CD4-positive, alpha-beta T cell treated with Interleukin-6 at 100 ng/mL for 8 hours (primary cell): ENCODE measurements at places on chromosomes 3 and 15.

- DNase-seq = no peak
These were observed 384.0 kb upstream of the TGFBR2 start for GRCh38 chr3:30222441-30222840.

DNA sequence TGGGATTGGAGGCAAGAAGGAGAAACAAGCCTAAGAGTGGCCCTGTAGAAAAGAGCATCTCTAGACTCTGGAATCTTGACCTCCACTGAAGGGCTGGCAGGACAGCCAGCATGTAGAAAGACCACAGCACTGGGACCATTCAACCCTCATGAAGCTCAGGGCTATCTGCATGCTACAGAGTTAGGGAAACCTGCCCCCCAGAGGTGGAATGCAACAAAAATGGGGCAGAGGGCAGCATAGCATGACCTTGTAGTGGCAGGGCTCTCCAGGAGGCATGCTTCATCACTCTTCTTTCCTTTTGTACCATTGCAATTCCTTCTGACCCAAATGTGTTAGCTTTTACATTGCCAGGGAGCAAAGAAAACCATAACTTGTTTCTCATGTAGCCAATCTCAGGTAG lies 445.4 kb downstream of the EPHB1 start:
- no peak for DNase-seq

DNA sequence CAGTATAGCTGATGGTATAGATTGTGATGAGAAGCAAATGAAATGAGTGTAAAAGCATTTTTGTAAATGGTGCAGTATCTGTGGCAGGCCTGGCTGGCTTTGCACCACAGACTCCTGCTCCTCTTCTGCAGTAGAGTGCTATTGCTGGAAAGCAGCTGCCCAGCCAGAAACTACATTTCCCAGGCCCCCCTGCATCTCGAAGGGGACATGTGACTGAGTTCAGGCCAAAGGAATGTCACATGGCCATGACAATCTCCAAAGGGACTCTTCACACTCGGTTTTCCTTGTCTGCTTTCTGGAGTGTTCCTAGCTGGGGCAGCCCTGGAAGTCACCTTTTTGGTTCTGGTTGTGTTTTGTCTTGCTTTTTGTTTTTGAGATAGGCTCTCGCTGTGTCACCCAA lies 277.1 kb downstream of the SUCLG2 start:
- DNase-seq = no peak

GRCh38 chr3:66182246-66182645 lies 38.6 kb upstream of the SLC25A26 start:
- no peak for DNase-seq

DNA sequence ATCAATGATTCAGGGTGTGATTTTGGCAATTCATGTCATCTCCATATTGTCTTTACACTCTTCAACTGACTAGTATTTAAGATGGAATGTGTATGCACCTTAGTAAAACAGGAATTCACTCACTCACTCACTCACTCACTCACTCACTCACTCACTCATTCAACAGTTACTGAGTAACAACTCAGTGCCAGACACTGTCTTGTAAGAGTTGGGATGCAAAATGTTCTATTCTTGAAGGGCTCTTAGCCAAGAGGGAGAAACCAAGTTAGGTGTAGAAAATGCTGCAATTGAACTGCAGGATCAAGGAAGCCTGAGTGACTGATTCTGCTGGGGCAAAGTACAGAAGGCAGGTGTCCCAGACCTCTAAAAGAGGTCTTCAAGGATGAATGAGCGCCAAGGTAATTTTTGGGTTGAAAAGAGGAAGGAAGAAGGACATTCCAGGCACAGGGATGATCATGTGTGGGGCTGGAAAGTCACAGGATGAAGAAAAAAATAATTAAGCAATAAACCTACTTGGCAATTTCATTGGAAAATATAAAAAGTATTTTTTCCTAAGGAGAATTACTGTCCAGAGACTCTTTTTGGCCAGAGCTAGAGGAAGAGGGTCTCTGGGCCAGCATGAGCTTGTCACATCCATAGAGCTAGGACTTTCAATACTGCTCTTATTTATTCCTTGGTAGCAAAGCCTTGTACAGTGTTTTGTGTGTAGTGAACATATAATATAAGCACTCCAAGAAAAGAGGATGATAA lies 58.9 kb upstream of the ETV5 start:
- DNase-seq = no peak

- no peak for DNase-seq
These were observed 26.4 kb downstream of the RSL24D1 start for GRCh38 chr15:55170361-55170760.

DNA sequence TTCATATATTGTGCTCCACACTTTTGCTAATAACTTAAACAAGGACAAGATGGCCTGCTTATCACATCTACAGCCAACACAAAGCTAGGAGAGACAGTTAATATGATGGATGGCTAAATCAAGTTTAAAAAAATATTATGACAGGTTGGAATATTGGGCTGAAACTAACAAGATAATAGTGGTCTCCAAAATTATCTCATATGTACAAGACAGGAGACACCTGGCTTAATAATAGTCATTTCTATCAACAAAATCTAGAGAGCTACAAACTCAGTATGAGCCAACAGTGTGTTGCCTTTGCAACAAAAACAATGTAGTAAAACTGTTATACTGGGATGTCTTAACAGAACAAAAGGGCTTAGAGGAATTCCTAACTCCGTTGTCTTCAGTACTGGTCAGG lies 317.1 kb upstream of the COL8A1 start:
- no peak for DNase-seq

DNA sequence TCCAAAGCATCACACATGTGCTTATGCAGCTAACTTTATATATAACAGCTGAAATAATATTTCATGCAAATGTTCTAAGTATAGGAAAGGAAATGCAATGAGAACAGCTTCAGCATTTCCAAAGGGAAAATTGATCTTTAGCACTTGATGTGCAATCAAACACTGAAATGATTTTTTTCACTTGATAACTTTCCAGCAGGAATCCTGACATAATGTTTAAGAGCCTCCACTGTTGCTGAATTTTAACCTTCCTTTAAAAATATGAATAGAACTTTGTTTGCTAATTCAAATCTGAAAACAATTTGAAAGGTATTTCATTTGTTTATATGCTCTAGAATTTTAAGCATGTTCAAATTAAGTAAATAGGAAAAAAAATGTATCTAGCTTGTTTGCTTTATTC lies 96.9 kb upstream of the STRIT1 start:
- no peak for DNase-seq

- no peak for DNase-seq
These were observed 8.6 kb upstream of the CACNA1D start for GRCh38 chr3:53485675-53486403.

GRCh38 chr3:155320934-155321333 lies 27.5 kb upstream of the STRIT1 start:
- DNase-seq = no peak

DNA sequence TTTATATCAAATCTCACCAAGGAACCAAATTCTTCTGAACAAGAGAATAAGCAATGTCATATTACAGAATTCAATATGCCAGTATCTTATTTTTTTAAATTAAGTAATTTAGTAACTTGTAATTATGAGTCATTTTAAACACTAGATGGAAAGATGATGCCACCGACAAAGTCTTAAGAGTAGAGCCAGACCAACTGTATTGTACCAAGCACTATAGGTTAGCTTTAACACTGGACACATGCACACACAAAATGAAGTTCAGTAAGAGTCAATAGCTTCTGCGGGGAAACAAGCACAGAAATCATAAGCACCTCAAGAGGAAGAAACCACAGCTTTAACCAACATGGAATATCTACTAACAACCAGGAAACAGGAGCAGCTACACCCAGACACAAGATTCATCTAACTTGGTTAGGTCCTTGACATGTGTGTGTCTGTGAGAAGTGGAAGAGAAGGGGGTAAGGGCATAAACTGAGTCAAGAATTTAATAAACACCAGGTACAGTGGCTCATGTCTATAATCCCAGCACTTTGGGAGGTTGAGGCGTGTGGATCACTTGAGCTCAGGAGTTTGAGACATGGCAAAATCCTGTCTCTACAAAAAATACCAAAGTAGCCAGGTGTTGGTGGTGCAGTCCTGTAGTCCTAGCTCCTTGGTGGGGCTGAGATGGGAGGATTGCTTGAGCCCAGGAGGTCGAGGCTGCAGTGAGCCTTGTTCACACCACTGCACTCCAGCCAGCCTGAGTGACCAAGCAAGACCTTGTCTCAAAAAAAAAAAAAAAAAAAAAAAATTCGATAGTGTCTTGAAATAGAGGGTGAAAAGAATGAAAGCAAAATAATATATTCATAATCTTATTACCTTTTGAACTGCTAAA lies 28.9 kb downstream of the DENND4A start:
- DNase-seq = no peak

DNA sequence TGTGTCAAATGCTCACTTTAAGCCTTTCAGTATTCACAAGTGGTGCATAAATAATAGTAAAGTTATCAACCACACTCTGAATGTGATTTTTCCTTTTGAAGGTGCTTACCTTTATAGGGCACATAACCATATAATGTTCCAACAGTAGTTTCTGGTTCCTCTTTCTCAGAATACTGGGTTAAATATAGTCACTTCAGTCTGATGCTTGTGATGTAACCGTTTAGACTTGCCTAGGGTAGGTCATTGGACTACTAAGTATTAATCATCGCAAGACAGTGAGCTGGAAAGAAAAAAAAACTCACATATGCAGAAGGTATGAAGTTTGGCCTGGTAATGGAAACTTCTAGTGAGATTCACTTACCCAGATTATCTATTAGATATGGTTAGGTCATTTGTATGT lies 1.9 kb downstream of the KBTBD8 start:
- no peak for DNase-seq

DNA sequence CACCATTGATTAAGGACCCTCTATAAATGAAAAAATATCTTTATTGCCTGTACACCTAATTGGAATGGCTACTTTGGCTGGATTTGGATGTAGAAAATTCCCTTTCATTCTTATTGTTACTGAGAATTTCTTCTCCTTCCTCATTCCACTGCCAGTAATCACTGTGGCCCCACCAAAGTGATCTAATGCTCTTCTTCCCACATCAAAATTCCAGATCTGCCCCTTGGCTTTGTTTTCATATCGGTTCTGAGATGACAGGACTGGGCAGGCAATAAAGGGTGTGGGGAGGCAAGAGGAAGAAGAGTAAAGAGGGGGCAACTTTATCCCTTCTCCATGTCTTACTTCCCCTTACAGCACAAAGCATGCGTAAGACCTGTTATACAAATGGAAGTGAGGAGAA lies 2.1 kb downstream of the ANKUB1 start:
- DNase-seq = no peak

- DNase-seq = no peak
These were observed 2.5 kb upstream of the TRPM1 start for GRCh38 chr15:31104003-31104402.

DNA sequence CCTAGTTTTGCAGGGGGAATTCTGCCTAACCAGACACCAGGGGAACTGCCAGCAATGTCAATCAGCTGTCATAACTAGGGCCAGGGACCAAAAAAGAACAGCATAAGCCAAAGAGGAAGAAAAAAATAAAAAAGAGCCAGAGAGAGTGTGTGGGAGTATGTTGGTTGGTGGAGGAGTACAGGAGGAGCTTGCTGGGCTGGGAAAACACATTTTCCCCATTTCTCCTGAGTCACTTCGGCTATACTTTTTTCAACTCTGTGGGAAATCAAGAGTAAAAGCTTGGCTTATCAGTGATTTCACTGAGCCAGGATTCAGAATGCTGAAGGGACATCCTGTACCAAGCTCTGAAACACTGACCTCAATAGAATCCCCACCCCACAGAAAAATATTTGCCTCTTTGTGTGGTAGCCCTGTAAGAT lies 144.7 kb upstream of the DPH6 start:
- DNase-seq = no peak

DNA sequence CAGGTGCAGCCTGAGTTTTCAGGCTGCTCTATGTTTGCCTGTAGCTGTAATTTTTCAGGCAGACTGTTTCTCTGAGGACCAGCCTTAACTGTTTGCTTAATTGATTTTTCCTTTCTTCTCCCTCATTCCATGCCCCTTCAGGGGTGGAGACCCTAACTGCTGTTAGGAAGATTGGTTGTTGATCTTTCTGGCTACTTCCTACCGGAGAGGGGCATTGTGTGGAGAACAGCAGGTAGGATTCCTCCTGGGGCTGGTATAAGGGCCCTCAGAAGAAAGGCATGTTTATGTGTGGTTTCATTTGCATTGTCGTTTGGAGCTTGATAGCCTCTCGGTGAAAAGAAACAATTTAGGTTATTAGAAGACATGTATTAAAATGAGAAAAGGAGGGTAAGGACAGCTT lies 56.9 kb upstream of the GOLGA6L2 start:
- DNase-seq = no peak

DNA sequence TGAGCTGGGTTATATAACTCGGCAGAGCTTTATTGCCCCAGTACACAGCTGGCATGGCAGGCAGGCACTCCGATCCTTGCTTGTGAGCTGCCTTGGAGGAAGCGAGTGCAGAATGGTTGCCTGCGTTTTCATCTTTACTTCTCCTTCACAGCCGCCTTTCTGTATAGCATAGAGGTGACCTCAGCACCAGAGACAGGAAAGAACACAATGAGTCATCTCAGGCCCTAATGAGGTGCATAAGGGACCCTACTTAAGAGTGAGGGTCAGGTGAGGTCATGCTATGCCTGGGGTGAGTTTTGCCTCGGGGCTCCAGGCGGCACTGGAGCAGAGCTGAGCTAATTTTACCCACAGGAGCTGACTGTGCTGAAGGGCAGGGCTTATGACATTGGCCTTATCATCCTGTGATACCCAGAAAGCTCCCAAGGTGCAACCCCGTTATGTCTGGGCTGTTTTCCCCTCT lies 43.5 kb downstream of the LPP start:
- DNase-seq = no peak

- DNase-seq = peak; percentile 5
These were observed 179.7 kb upstream of the LPP start for GRCh38 chr3:187973977-187974870.

DNA sequence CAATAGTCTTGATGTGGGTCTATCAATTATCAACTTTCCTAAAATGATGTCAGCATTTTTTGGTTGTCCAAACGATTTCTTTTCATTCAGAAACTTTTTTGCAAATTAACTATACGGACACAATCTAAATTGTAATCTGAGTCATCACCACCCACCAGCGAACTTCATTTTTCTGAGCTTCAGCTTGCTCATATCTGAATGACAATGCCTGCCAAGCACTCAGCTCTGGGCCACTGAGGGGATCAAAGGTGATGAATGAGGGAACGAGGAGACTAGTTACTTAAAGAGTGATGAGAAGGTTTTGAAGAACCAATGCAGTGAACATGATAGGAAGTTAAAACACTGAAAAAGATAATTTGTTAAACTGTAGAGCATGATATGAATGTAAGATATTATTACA lies 14.9 kb upstream of the TBC1D23 start:
- no peak for DNase-seq

DNA sequence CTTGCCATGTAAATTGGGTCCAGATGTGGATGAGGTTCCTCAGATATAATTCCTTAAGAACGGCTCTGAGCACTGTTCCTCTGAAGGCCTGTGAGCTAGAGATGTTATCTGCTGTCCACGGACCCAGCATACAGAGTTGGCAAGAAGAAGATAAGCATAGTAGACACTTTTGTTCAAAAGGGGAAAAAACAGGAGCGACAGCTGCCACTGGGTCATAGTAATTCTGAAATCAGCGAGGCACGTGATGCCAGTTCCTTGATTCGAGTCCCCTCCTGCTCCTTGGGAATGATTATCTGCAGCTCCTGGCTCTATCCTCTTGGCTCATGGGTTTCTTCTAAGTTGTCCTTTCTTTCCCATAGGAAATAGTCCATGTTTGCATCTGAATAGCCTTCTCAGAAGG lies 2.5 kb upstream of the RAB7A start:
- no peak for DNase-seq

- DNase-seq = no peak
These were observed 25.3 kb downstream of the HDAC11 start for GRCh38 chr3:13505147-13506130.
